CD4-positive, alpha-beta memory T cell (primary cell): ENCODE measurements at places on chromosomes 4 and X. TPM values are rescaled to one million over a fixed set of nuclear protein-coding genes. Genes with fewer than 3 reads are reported as not detected.

DNA sequence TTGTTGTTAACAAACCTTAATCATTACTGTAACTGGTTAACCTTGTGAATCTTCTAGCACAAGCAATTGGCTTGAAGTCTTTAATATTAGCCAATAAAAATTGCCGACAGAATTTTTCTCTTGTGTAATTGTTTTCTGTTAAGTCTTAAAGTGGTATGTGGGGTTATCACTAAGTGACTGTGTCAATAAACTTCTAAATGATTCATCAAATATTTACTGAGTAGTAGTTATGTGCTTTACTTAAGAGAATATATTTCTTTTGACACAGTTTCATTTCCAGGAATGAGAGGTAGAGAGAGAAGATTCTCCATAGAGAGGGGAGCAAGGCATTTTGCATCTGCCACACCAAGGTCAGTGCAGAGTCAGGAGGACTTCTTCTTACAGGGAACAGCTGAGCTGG, 2361.6 kb upstream of the AGA start:
- H3K4me3 ChIP-seq = no peak overlapping the region
- DNase-seq = no peak
- no peak overlapping the region for H3K27ac ChIP-seq
- H3K36me3 ChIP-seq = no peaks in the 10 kb centered on the region

- no peak overlapping the region for H3K4me3 ChIP-seq
- no peak overlapping the region for H3K27ac ChIP-seq
- H3K4me1 ChIP-seq = no peaks in the 10 kb centered on the region
These were observed 128.5 kb upstream of the CYSLTR1 start for GRCh38 chrX:78455901-78456300.

- H3K27me3 ChIP-seq = no peaks in the 10 kb centered on the region
- no peak overlapping the region for H3K4me3 ChIP-seq
- DNase-seq = no peak
- H3K36me3 ChIP-seq = no peaks in the 10 kb centered on the region
- H3K4me1 ChIP-seq = no peaks in the 10 kb centered on the region
These were observed 47.8 kb downstream of the CRLF2 start for GRCh38 chrX:1164322-1165288.

DNA sequence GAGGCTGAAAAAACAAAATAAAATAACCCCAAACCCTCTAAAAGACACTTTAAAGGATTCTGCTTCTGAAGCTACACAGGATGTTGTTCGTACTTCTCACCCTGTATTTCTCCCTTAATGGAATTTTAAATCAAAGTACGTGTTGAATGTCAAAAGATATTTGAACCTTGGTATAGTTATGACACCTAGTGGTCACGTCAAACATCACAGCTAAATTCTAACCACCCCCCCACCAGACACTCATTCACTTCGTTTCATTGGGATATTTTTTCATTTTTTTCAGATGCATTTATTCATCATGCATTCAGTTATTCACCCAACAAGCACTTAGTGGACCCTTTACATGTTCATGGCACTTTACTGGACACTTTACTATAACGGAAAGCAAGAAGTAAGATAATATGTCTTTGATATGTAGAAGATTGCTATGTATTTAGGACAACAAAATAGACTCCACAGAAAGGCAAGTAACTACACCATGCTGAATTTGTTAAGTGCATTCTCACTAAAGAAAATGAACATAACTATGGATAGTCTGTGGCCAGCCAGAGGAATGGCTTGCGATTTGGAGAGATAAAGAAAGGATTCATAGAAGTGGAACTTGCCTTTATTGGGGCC, 62.5 kb upstream of the GPR174 start:
- H3K4me3 ChIP-seq = peak overlapping the region; percentile 6
- H3K27me3 ChIP-seq = no peaks in the 10 kb centered on the region
- DNase-seq = peak; percentile 62
- H3K27ac ChIP-seq = peak overlapping the region; percentile 31
- H3K36me3 ChIP-seq = no peaks in the 10 kb centered on the region

- H3K36me3 ChIP-seq = no peaks in the 10 kb centered on the region
- no peaks in the 10 kb centered on the region for H3K27me3 ChIP-seq
These were observed 178.3 kb downstream of the OPHN1 start for GRCh38 chrX:68254738-68255645.

GRCh38 chrX:122252454-122252853, 931.6 kb upstream of the GRIA3 start:
- H3K36me3 ChIP-seq = no peaks in the 10 kb centered on the region
- no peaks in the 10 kb centered on the region for H3K27me3 ChIP-seq
- no peak for DNase-seq
- H3K4me1 ChIP-seq = no peaks in the 10 kb centered on the region

GRCh38 chr4:165426823-165427222, 48.0 kb downstream of the CPE start:
- no peak for DNase-seq
- H3K4me1 ChIP-seq = no peaks in the 10 kb centered on the region
- H3K4me3 ChIP-seq = no peak overlapping the region
- H3K27me3 ChIP-seq = no peaks in the 10 kb centered on the region
- no peaks in the 10 kb centered on the region for H3K36me3 ChIP-seq
- H3K27ac ChIP-seq = no peak overlapping the region

GRCh38 chr4:43776371-43776770, 672.2 kb downstream of the KCTD8 start:
- H3K27ac ChIP-seq = no peak overlapping the region
- no peak overlapping the region for H3K4me3 ChIP-seq
- H3K27me3 ChIP-seq = no peaks in the 10 kb centered on the region

DNA sequence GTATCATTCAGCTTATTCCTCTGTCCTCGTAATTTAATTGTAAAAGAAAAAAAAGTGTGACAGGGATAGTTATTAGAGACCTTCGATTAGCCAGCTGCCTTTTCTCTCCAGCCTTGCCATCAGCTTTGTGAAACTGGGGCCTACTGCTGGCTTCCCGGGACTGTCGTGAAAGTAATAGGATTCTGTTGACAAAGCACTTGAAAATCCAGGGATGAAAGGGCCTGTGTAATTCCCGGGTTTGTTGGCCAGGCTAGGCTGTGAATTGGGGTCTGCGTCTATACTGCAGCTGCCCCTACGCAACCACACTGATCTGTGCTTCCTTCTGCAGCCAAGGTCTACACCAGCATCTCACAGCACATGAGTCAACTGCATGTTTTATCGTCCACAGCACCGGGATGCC, 120.4 kb upstream of the SCML1 start:
- no peaks in the 10 kb centered on the region for H3K36me3 ChIP-seq
- H3K4me3 ChIP-seq = no peak overlapping the region
- no peak overlapping the region for H3K27ac ChIP-seq
- no peak for DNase-seq
- no peaks in the 10 kb centered on the region for H3K4me1 ChIP-seq

GRCh38 chr4:98193459-98194105, 50.3 kb upstream of the STPG2 start:
- no peak for DNase-seq
- no peak overlapping the region for H3K27ac ChIP-seq
- no peaks in the 10 kb centered on the region for H3K36me3 ChIP-seq
- no peaks in the 10 kb centered on the region for H3K4me1 ChIP-seq
- no peak overlapping the region for H3K4me3 ChIP-seq
- no peaks in the 10 kb centered on the region for H3K27me3 ChIP-seq

GRCh38 chrX:104913348-104913747, 307.1 kb downstream of the TEX13A start:
- no peak for DNase-seq
- H3K27me3 ChIP-seq = no peaks in the 10 kb centered on the region
- H3K36me3 ChIP-seq = no peaks in the 10 kb centered on the region
- H3K4me1 ChIP-seq = no peaks in the 10 kb centered on the region

GRCh38 chr4:168475745-168476144, 4.5 kb downstream of the DDX60L start:
- DNase-seq = no peak
- H3K4me1 ChIP-seq = peaks cover 45% of the 10 kb centered on the region
- no peaks in the 10 kb centered on the region for H3K27me3 ChIP-seq
- H3K4me3 ChIP-seq = no peak overlapping the region
- peaks cover 3% of the 10 kb centered on the region for H3K36me3 ChIP-seq

The RHOXF1 gene
- 2.1 TPM for total RNA-seq

The MAPK10 gene
- not detected for total RNA-seq

The RXFP1 gene
- not detected for total RNA-seq

The BST1 gene
- 0.44 TPM for total RNA-seq
